ENCODE measurements at places on chromosomes 6 and 20.

GRCh38 chr6:131754715-131755567 lies 44.1 kb upstream of the CTAGE9 start:
- no peaks in the 10 kb centered on the region for H3K36me3 ChIP-seq
- H3K4me1 ChIP-seq, result no peaks in the 10 kb centered on the region
- H3K27ac ChIP-seq, result no peak overlapping the region
- no peak for DNase-seq

- peaks cover 13% of the 10 kb centered on the region for H3K4me1 ChIP-seq
- no peak overlapping the region for H3K4me3 ChIP-seq
- peaks cover 15% of the 10 kb centered on the region for H3K36me3 ChIP-seq
- peak overlapping the region; percentile 40 for H3K27ac ChIP-seq
Measured at GRCh38 chr20:51416532-51417249, 125.8 kb downstream of the NFATC2 start.

DNA sequence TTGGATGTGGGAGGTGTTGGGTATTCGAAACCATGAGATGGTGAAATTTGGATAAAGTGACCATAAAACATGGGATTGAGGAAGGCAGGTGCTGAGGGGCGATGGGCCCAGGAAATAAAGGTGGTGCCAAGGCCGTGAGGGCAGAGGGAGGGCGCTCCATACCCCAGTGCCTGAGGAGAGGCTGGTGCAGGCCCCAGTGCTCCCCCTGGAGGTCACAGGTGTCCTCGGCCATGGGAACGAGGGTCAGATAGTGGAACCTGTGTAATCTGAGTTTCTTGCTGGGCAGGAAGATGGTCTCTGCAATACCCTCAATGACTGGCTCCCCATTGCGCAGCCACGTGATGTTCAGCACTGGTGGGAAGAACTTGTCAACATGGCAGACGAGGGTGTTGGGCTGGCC lies 16.2 kb downstream of the HLA-DPB1 start:
- H3K36me3 ChIP-seq, result peaks cover 13% of the 10 kb centered on the region
- DNase-seq, result no peak
- H3K4me3 ChIP-seq, result no peak overlapping the region

GRCh38 chr6:156688620-156688971 lies 88.6 kb upstream of the ARID1B start:
- peaks cover 16% of the 10 kb centered on the region for H3K4me1 ChIP-seq
- no peaks in the 10 kb centered on the region for H3K36me3 ChIP-seq
- no peak overlapping the region for H3K4me3 ChIP-seq
- DNase-seq, result no peak

DNA sequence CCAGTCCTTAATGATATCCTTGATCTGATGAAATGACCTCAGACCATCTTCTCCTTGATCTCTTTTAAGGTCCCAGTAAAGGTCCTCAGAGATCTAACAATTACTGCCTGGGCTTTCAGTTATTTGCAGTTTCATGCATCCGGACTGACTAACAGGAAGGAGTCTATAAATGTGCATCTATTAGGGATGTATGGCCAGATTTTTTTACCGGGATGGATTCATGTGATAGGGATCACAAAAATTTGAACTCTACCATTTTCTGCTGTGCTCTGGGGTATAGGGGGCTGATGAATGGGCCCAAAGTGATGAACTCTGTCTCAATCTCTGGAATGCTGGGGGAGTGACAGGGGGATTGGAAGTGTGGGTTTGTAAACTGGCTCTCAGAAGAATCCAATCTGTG lies 36.2 kb upstream of the SCUBE3 start:
- no peak overlapping the region for H3K4me3 ChIP-seq
- peaks cover 18% of the 10 kb centered on the region for H3K4me1 ChIP-seq
- DNase-seq, result no peak
- no peak overlapping the region for H3K27ac ChIP-seq
- no peaks in the 10 kb centered on the region for H3K36me3 ChIP-seq

GRCh38 chr6:79570129-79571029 lies 33.1 kb upstream of the LCA5 start:
- H3K27ac ChIP-seq, result peak overlapping the region; percentile 65
- H3K36me3 ChIP-seq, result no peaks in the 10 kb centered on the region
- peak overlapping the region; percentile 18 for H3K4me3 ChIP-seq
- H3K27me3 ChIP-seq, result no peaks in the 10 kb centered on the region

GRCh38 chr6:25167961-25168360 lies 111.2 kb upstream of the CARMIL1 start:
- H3K36me3 ChIP-seq, result no peaks in the 10 kb centered on the region
- DNase-seq, result no peak
- H3K27me3 ChIP-seq, result no peaks in the 10 kb centered on the region
- no peak overlapping the region for H3K4me3 ChIP-seq
- H3K27ac ChIP-seq, result no peak overlapping the region

GRCh38 chr20:48153523-48153922 lies 368.2 kb upstream of the SULF2 start:
- H3K4me1 ChIP-seq, result no peaks in the 10 kb centered on the region
- no peaks in the 10 kb centered on the region for H3K36me3 ChIP-seq
- no peaks in the 10 kb centered on the region for H3K27me3 ChIP-seq
- H3K4me3 ChIP-seq, result no peak overlapping the region
- DNase-seq, result peak; percentile 70

DNA sequence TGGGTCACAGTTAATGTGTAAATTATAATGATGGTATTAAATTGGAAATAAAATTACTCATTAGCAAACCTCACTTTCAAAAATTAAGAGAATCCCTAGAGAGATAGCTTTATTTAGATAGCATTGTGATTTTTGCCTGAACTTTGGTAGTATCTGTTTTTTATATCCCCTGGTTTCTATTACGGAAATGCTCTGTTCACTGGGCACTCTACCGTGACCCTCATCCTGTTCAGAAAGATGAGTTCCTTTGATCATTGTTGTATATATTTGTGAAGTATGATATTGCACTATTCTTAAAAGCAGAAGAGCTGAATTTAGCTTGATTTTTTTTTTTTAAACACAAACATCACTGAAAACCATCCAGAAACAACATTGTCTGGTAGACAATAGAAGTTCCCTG lies 1143.8 kb upstream of the MAP3K7 start:
- H3K4me3 ChIP-seq, result no peak overlapping the region
- no peak for DNase-seq
- no peak overlapping the region for H3K27ac ChIP-seq
- H3K36me3 ChIP-seq, result no peaks in the 10 kb centered on the region

DNA sequence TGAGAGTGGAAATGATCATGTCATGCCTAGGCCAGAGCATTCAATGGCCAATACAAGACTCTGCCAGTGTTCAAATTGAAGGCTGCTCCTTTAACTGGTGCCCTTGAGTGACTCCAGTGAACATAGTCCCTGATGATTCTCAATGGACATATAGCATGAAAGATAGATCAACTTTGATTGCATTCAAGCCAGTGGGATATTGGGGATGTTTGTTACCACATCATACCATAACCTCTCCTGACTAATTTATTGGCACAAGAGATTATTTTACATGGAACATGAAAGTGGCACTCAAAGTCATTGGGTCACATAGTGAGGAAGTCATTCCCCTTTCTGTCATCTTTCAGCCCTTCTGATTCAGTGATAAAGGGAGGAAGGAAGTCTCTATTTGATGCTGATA lies 139.0 kb downstream of the EYA2 start:
- H3K4me1 ChIP-seq, result peaks cover 4% of the 10 kb centered on the region
- DNase-seq, result no peak
- no peak overlapping the region for H3K4me3 ChIP-seq
- no peaks in the 10 kb centered on the region for H3K27me3 ChIP-seq
- no peak overlapping the region for H3K27ac ChIP-seq

DNA sequence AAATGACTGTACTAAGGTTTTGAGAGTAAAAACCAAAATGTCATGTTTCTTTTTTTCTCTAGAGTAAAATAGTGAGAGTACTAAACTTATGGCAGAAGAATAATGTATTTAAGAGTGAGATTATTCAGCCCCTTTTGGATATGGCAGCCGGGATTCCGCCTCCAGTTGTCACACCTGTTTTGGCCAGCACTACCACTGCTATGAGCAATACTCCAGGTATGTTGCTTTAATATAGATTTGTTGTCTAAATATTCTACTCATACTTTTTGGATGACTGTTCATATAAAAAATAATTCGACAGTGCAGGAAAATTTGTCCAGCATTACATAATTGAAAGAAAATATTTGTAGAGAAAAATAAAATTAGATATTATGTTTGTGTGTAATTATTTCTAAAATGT lies 59.5 kb downstream of the SCAF8 start:
- no peaks in the 10 kb centered on the region for H3K4me1 ChIP-seq
- H3K4me3 ChIP-seq, result no peak overlapping the region
- no peaks in the 10 kb centered on the region for H3K27me3 ChIP-seq
- H3K27ac ChIP-seq, result no peak overlapping the region
- H3K36me3 ChIP-seq, result peaks cover 60% of the 10 kb centered on the region

DNA sequence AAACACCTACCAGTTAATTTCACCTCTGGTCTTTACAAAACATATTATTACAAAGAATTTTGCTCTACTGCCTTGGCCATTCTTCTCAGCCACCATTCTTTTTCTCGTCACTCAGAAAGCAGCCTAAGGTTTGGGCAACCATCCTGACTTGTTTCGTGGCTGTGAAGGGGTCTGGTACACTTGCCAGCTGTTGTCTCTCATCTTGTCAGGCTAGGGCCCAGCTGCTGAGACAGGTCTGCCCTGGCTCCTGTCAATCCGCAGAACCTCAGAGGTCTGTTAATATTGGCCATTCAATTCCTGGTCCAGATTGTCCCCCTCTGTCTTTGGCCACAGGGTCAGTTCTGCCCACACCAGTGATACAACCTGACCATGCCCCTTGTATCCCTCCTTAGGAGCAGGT lies 197.7 kb downstream of the UBE3D start:
- no peaks in the 10 kb centered on the region for H3K27me3 ChIP-seq
- H3K4me1 ChIP-seq, result no peaks in the 10 kb centered on the region
- H3K4me3 ChIP-seq, result no peak overlapping the region

GRCh38 chr6:89555031-89555430 lies 83.5 kb downstream of the LYRM2 start:
- no peak overlapping the region for H3K4me3 ChIP-seq
- no peak overlapping the region for H3K27ac ChIP-seq
- no peaks in the 10 kb centered on the region for H3K36me3 ChIP-seq
- no peak for DNase-seq

DNA sequence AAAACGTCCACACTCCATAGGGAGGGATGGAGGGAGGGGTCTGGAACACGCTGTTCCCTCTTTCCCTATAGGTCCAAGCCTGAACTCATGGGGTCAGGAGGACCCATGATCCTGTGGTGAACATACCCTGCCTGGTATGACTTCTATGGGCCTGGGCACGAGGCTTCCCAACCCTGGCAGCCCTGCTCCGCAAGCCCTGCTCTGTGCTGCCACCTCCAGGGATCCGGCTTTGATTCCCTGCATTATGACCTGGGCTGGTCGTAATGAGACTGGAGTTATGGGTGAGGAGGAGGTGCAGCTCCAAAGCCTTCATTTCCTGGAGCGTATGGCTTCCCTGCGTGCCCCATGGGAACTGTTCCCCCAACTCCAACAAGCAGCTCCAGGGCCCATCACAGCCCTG lies 54.9 kb downstream of the CDH22 start:
- no peak overlapping the region for H3K27ac ChIP-seq
- no peaks in the 10 kb centered on the region for H3K36me3 ChIP-seq
- H3K4me1 ChIP-seq, result no peaks in the 10 kb centered on the region
- no peak overlapping the region for H3K4me3 ChIP-seq
- DNase-seq, result no peak

DNA sequence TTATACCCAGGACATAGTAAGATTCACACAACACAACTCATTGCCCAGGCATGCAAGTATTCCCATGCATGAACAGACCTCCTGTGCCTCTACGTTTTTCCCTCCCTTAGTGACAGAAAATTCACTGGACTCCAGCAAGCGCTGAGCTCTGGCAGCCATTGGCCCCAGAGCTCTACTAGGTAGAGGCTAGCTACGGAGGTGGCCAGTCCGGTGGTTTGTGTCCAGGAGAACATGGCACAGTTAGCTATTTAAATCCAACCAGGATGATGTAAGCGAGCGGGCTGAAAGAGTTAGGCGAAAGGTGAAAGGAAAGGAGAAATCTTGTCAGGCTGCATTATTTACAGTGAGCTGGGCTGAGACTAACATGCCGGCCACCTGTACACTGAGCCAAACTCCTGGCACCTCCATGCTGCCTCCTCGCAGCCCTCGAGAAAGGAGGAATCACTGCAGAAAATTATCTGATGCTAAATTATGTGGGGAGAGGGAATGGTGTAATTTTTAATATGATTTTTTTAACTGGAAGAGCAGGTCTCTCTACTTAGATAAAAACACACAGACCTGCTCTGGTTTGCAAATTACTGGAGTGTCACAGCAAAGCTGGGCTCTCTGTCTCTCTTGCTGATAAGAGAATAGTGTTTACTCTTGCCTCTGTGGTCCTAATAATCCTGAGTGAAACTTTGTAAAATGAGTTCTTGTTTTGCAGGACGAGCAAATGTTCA lies 50.1 kb upstream of the ARMC2 start:
- H3K27ac ChIP-seq, result peak overlapping the region; percentile 75
- peaks cover 35% of the 10 kb centered on the region for H3K4me1 ChIP-seq
- no peak overlapping the region for H3K4me3 ChIP-seq
- no peaks in the 10 kb centered on the region for H3K27me3 ChIP-seq

DNA sequence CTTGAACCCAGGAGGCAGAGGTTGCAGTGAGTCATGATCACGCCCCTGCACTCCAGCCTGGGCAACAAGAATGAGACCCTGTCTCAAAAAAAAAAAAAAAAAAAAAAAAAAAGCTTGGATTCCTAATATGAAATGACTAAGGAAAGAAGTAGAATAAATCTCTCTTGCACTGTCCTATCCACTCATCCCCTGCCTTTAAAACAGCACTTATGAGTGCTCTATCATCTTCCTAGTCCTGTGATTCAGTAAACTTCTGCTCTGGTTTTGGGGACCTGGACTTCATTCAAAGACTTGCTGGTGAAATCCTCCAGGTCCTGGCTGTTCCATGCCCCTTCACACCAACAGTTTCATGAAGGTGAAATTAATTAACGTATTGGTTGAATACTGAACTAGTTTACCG lies 29.6 kb downstream of the TNFAIP3 start:
- H3K27me3 ChIP-seq, result no peaks in the 10 kb centered on the region
- DNase-seq, result no peak
- no peaks in the 10 kb centered on the region for H3K36me3 ChIP-seq

DNA sequence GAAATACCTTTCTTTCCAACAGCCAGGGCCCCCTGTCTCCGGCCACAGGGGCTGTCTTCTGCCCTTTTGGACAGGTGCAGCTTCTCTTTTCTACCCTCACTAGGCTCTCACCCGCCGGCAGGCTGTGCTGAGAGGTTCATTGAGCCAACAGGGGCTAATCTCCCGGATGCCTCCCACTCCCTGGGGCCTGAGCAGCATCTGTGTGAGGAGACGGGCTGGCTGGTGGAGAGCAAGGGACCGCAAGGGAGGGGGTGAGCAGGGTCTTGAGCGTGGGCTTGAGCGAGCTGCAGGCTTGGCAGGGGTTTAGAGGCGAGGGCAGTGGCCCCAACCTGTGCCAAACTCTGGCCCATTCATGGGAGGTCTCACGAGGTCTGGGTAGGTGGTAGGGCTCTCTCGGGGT lies 56.5 kb upstream of the CST7 start:
- H3K4me1 ChIP-seq, result no peaks in the 10 kb centered on the region
- no peaks in the 10 kb centered on the region for H3K27me3 ChIP-seq
- no peak overlapping the region for H3K27ac ChIP-seq
- H3K4me3 ChIP-seq, result no peak overlapping the region

GRCh38 chr6:33017694-33018353 lies 8.4 kb upstream of the HLA-DOA start:
- H3K4me3 ChIP-seq, result no peak overlapping the region
- peak overlapping the region; percentile 80 for H3K27ac ChIP-seq
- peaks cover 12% of the 10 kb centered on the region for H3K27me3 ChIP-seq
- DNase-seq, result no peak
- H3K36me3 ChIP-seq, result no peaks in the 10 kb centered on the region

Measured in stomach (tissue), 19 donors.